ENCODE measurements at places on chromosomes 13 and 19.

- DNase-seq, result peak; percentile 5
Observed at GRCh38 chr13:51397262-51397941, 55.4 kb downstream of the INTS6 start.

- DNase-seq, result no peak
Observed at GRCh38 chr13:44576351-44577235, 463 bp upstream of the TSC22D1 start.

GRCh38 chr19:45528149-45528743 is 21.0 kb downstream of the VASP start:
- DNase-seq, result no peak

DNA sequence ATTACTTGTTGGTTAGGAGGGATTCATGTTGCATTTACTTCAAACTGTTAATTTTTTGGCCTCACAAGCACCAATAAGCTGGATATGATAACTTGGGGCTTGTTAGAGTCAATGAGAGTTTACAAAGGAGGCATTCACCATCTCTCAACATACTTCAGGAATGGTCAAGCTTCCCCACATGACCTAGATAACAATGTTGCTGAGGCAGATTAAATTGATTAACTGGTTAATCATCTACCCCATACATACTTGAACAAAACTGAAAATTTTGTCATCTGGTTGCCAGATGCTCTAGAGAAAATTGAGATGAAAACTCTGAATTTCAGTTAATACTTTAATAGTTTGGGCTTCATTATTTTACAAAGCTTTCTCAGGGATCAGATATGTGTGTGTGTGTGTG is 43.0 kb upstream of the UBL3 start:
- no peak for DNase-seq

- DNase-seq, result no peak
Observed at GRCh38 chr13:95650696-95651095, 6.2 kb upstream of the DZIP1 start.

All from NAMALWA (cell line).